ENCODE measurements at places on chromosomes 2 and 18.
A peak's percentile ranks its signal among the peaks of the same experiment; 100 is the strongest.

- no peak for DNase-seq
These were observed 41.1 kb downstream of the UBE2F start for GRCh38 chr2:238007924-238008323.

DNA sequence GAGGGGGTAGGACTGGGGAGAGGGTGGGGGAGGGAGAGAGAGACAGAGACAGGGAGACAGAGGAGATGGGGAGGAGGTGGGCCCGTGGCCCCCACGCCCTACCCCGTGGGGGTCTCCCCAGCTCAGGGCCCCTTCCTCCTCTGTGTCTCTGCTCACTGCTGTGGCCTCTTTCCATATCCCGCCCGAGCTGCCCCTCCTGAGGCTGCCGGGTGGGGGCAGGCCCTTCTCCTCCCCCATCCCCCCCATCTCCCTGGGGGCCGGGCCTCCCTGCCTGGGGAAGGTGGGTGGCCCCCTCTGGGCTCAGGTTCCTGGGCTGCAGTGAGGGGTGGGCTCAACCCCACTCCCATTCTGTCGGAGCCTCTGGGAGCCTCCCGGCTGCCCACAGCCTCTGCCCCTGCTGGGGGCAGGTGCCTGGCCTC lies 332 bp upstream of the PDCD1 start:
- DNase-seq: no peak

DNA sequence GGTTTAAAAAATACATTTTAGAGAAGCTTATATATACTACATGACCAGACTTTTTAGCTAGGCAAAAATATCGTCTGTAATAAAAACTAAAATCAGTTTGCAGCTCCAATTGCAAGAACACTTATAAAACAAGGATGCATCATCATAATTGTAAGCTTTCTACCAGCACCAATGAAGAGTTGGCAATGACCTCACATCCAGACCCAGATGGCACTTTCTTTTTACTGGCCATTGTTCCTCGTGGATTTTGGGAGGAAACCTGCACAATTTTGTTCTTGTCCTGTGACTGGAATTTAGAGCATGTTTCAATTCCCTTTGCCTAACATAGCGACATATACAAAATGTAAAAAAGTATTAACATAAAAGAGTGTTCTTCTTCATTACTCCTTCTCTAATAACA lies 174.3 kb downstream of the ZNF521 start:
- DNase-seq: no peak

GRCh38 chr18:58865701-58866065 lies 1.0 kb downstream of the ZNF532 start:
- DNase-seq: no peak

DNA sequence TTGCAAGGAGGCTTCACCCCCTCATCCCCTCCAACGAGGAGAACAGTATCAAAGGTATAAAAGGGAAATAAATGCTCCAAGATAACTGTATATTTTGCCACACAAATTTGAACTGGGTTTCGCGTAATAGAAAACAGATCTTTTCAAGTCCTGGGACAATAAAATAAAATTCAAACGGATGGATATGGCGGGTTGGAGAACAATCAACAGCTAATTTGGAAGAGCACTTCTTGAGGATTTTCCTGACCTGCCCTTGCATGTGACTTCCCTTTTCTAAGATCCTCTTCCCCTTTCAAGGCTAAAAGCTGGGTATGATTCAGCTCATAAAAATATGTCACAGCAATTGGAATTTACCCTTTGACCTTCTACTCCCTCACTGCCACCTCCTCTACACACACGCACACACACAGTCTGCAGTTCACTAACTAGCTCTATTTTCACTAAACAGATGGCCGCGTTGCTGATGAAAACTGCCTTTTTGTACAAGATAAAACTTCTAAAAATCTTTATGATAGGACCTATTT lies 386.9 kb downstream of the FIGN start:
- no peak for DNase-seq

DNA sequence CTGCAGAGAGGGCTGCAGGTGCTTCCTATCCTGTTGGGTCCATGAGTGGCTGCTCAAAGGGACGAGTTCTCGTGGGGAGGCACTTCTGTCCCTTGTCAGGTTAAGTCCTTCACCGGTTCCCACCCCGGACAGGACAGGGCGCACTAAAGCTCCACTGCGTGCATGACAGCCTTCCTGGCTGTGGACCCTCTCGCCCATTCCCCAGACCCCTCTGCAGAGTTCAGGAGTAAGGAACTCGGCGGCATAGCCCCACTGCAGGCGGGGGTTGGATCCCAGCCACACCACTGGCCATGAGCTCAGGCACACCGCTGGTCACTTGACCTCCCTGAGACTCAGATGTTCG lies 147.5 kb upstream of the ID2 start:
- no peak for DNase-seq

- no peak for DNase-seq
These were observed 171.3 kb downstream of the NDUFA10 start for GRCh38 chr2:239853706-239854327.

DNA sequence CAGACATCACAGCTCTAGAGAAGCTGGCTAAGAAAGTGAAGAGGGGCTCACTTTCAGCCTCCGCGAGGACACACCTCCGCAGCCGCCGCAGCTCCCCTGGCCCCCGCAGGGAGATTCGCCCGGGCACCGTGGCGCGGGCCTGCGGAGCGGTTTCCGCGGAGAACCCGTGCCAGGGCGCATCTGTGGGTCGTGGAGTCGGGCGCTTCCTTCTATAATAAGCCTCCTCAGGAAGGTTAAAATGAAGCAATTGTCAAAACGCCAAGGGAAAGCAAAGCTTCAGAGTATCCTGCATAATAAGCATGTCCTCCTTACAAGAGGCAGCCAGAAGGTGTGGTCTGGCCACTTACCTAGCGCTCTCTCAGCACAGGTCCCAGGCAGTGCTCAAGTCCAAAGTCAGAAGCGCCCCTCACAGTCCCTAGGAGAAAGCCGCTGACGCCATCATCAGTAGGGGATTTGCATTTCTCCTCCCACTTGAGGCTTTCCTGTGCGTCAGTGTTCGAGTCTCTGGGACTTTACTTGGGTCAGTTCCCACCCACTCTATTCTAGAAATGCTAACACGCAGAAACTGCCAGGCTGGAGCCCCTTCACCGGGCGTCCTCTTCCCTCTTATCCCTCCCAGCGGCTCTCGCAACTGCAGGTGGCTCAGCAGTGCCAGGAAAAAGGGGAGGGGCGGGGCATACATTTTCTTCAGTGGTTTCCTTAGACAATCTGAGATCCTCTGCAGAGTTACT lies at the start of gene STAT4:
Gene STAT4, minus strand, starts transcription at position 395 of the 731 bp plus-strand sequence. CDS start 2,791 bp downstream, outside the sequence.
- peak; percentile 89 for DNase-seq

DNA sequence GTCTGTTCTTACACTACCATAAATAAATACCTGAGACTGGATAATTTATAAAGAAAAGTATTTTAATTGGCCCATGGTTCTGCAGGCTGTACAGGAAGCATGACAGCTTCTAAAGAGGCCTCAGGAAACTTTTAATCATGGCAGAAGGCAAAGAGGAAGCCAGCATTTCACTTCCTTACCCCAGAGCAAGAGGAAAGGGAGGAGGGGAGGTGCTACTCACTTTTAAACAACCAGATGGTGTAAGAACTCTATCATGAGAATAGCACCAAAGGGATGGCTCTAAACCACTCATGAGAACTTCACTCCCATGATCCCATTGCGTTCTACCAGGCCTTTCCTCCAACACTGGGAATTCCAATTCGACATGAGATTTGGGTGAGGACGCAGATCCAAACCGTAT lies 344.4 kb upstream of the SLC39A10 start:
- no peak for DNase-seq

GRCh38 chr18:6546229-6546628 lies 131.5 kb upstream of the L3MBTL4 start:
- DNase-seq: no peak

GRCh38 chr2:113724010-113724409 lies 32.4 kb downstream of the SLC35F5 start:
- DNase-seq: no peak

DNA sequence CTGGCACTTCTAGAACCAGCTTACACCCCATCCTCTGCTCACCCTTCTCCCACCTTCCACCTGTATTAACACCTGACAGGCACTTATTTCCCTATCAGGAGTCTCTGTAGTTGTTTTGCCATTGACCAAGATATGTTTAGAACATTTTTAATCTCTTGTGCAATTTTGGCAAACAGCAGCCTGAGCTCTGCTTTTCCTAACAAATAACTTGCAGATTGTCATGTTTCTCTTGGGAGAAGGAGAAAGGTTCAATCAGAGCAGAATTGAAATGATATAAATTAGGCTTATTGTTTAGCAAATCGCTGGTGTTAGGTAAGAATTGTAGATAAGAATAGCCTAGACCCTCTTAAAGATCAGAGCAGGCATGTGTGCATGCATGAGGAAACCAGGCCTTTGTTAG lies 225.5 kb downstream of the PARD3B start:
- no peak for DNase-seq

GRCh38 chr18:75854174-75854573 lies 426.7 kb upstream of the SMIM21 start:
- no peak for DNase-seq

- no peak for DNase-seq
These were observed 496.7 kb upstream of the MYT1L start for GRCh38 chr2:2827761-2828221.

DNA sequence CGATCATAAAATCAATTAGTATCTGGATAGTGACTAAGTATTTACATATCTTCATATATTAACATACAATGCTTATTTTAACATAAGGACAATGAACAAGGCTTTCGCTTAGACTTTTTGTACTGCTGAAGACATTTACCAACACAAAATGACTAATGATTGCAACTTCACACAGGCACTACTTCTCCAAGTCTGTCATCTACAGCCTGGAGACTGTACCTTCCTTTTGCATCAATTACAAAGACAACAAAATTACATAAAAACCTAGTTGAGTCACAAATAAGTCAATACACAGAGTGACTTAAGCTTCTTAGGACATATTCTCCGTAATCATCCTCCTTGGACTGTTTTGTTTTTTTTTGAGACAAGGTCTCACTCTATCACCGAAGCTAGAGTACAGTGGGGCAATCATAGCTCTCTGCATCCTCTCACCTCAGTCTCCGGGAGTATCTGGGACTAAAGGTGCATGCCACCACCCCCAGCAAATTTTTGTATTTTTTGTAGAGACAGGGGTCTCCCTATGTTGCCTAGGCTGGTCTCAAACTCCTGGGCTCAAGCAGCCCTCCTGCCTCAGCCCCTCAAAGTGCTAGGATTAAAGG lies 15.9 kb downstream of the PUM2 start:
- DNase-seq: no peak

DNA sequence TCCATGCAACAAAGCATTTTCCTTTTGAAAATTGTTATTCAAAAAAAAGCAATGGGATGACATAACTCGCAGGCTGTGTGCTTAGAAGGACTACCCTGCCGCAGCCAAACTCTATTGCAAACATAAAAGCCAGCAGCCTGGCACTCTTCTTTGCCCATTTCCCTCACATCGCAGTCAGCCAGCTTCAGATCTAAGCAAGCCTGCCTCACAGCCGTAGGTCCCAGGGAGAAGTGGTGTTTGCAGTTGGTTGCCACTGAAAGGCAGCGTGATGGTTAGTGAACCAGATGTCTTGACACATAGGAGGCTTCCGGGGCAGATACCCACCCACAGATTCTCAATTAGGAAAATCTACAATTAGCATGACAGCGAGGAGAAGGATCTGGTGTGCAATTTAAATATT lies 655.2 kb downstream of the RNF144A start:
- DNase-seq: no peak

DNA sequence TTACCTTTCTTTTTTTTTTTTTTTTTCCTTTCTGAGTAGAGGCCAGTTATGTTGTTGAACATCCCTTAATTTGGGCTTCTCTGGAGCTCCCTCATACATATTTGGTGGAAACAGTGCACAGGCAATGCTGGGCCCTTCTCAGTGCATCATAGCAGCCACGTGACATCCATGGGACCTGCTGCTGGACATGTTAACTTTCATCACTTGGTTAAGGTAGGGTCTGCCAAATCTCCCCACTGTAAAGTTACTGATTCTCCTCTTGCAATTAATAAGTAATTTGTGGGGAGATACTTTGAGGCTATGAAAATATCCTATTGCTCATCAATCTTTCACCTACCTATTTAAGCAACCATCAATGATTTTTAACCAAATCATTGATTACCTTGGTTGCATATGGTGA lies 211.5 kb upstream of the LYPD1 start:
- DNase-seq: no peak

DNA sequence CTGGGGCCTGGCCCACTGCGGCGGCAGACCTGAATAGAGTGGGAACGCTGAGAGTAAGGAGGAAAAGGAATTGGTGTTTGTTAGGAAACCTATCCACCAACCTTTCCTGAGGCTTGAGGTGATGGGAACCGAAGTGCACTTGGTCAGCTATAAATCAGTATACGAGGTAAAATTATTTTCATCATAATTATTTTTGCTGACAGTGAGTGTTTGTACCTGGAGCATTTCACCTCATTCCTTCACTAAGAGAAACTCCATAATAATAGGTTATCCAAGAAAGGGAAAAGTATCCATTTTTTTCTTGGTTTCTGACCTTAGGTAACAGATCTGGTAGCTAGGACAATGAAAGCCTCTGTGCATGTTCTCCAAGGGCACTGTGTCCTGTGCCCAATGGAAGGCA lies 138.6 kb upstream of the RGPD4 start:
- DNase-seq: no peak

GRCh38 chr2:80303909-80304837 lies at the start of gene LRRTM1:
TSS of gene LRRTM1 (minus strand) at chr2:80304752. CDS start at chr2:80303819, 933 bp downstream.
- DNase-seq: no peak

DNA sequence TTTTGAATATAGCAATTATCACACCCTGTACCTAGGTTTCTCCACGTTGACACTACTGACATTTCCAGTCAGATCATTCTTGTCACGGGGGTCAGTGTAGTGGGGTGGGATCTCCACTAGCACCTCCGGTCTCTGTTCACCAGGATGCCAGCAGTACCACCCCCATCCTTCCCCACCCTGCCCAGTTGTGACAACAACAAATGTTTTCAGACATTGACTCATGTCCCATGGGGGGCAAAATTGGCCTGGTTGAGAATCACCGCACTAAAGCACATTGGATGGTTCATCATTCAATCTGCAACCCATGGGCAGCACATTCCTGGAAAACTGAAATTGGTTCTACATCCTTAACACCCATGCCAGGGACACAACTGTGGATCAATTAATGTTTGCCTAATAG lies 32.3 kb downstream of the FEZ2 start:
- no peak for DNase-seq

DNA sequence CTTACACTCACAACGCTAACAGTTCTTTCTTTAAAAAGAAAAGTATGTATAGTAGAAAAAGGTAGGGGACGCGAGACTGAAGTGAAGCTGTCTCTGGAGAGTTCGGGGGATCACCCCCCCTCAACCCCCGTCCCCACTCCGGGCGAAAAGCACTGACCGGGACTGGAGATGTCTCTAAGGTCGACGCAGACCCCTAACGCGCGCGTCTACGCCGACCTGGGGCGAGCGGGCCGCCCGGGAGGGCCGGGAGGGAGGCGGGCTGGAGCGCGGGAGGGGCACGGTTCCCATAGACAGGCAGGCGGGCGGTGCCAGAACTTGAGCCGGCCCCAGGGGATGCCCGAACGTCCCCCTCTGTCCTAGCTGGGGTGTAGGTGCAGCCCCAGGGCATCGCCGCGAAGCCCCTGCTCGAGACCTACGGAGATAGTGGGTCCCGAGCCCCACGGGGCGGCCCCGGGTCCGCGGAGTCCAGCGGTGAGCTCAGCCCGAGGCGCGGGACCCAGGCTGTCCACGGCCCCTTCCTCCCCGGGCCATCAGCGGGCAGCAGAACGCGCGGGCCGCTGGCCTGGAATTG lies 82.2 kb downstream of the CHRNA1 start:
- DNase-seq: peak; percentile 41

GRCh38 chr2:73134471-73134870 lies 21.7 kb upstream of the RAB11FIP5 start:
- no peak for DNase-seq

All from CD4-positive, alpha-beta T cell treated with Interleukin-1 beta for 1 hour (primary cell).